Activated naive CD4-positive, alpha-beta T cell treated with anti-CD3 and anti-CD28 coated beads for 36 hours (primary cell): ENCODE measurements at places on chromosomes 2 and 18. TPM values are rescaled to one million over a fixed set of nuclear protein-coding genes. Genes with fewer than 3 reads are reported as not detected.

- no peak overlapping the region for H3K27ac ChIP-seq
- no peaks in the 10 kb centered on the region for H3K36me3 ChIP-seq
- no peak for DNase-seq
These were observed 5.9 kb upstream of the RNF152 start for GRCh38 chr18:61898640-61899101.

- no peaks in the 10 kb centered on the region for H3K4me1 ChIP-seq
- H3K36me3 ChIP-seq, result no peaks in the 10 kb centered on the region
- H3K27ac ChIP-seq, result no peak overlapping the region
- no peak overlapping the region for H3K4me3 ChIP-seq
These were observed 69.6 kb upstream of the BCL11A start for GRCh38 chr2:60623040-60623439.

- peaks cover 2% of the 10 kb centered on the region for H3K27me3 ChIP-seq
- no peaks in the 10 kb centered on the region for H3K36me3 ChIP-seq
- DNase-seq, result no peak
- H3K27ac ChIP-seq, result no peak overlapping the region
- no peaks in the 10 kb centered on the region for H3K4me1 ChIP-seq
These were observed 123.6 kb downstream of the LRATD1 start for GRCh38 chr2:14756122-14756541.

- DNase-seq, result no peak
- H3K27ac ChIP-seq, result no peak overlapping the region
- no peaks in the 10 kb centered on the region for H3K27me3 ChIP-seq
- H3K36me3 ChIP-seq, result no peaks in the 10 kb centered on the region
These were observed 225.8 kb downstream of the SEPTIN10 start for GRCh38 chr2:109387778-109388469.

- no peak overlapping the region for H3K4me3 ChIP-seq
- no peaks in the 10 kb centered on the region for H3K27me3 ChIP-seq
- DNase-seq, result no peak
- H3K27ac ChIP-seq, result no peak overlapping the region
These were observed 243.0 kb downstream of the MBD5 start for GRCh38 chr2:148263890-148264289.

- no peaks in the 10 kb centered on the region for H3K27me3 ChIP-seq
- no peaks in the 10 kb centered on the region for H3K4me1 ChIP-seq
- no peak for DNase-seq
- no peaks in the 10 kb centered on the region for H3K36me3 ChIP-seq
These were observed 87.4 kb downstream of the SMIM21 start for GRCh38 chr18:75339936-75340605.

GRCh38 chr2:152335726-152336118 is 748 bp downstream of the FMNL2 start:
- peaks cover 8% of the 10 kb centered on the region for H3K4me1 ChIP-seq
- peaks cover 41% of the 10 kb centered on the region for H3K27me3 ChIP-seq
- peak; percentile 15 for DNase-seq
- peak overlapping the region; percentile 73 for H3K4me3 ChIP-seq
- no peaks in the 10 kb centered on the region for H3K36me3 ChIP-seq
- H3K27ac ChIP-seq, result no peak overlapping the region

DNA sequence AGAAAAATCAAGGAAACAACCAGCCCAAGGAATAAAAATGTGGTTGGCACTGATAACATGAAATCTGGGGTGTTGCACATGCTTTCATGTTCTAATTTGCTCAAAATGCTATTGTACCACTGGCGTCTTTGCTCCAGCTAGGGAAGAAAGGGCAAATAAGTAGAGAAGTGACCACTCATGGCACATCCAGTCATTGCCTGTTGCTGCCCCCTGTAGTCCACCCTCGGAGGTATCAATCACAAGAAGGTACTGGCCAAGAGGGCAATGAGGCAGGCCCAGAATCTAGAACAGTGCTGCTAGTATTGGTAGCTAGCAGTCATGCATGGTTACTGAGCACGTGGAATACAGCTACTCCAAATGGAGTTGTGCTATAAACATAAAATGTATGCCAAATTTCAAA is 213.4 kb downstream of the CDCA7 start:
- no peak overlapping the region for H3K4me3 ChIP-seq
- no peak overlapping the region for H3K27ac ChIP-seq
- H3K36me3 ChIP-seq, result no peaks in the 10 kb centered on the region
- DNase-seq, result peak; percentile 37
- H3K4me1 ChIP-seq, result peaks cover 4% of the 10 kb centered on the region

- H3K36me3 ChIP-seq, result no peaks in the 10 kb centered on the region
- H3K27me3 ChIP-seq, result peaks cover 7% of the 10 kb centered on the region
- no peak overlapping the region for H3K4me3 ChIP-seq
- no peak overlapping the region for H3K27ac ChIP-seq
- no peaks in the 10 kb centered on the region for H3K4me1 ChIP-seq
These were observed 55.3 kb upstream of the SERPINE2 start for GRCh38 chr2:224094413-224094812.

- no peak overlapping the region for H3K27ac ChIP-seq
- peaks cover 16% of the 10 kb centered on the region for H3K4me1 ChIP-seq
- H3K36me3 ChIP-seq, result no peaks in the 10 kb centered on the region
- H3K4me3 ChIP-seq, result no peak overlapping the region
These were observed 7.3 kb downstream of the ZNF516 start for GRCh38 chr18:76487782-76488181.

- no peak overlapping the region for H3K27ac ChIP-seq
- H3K4me1 ChIP-seq, result no peaks in the 10 kb centered on the region
- no peaks in the 10 kb centered on the region for H3K36me3 ChIP-seq
- DNase-seq, result no peak
These were observed 17.5 kb downstream of the IGFBP2 start for GRCh38 chr2:216650626-216651257.

GRCh38 chr2:34549710-34550345 is 950.7 kb upstream of the FAM98A start:
- DNase-seq, result no peak
- no peaks in the 10 kb centered on the region for H3K36me3 ChIP-seq
- H3K27me3 ChIP-seq, result no peaks in the 10 kb centered on the region

DNA sequence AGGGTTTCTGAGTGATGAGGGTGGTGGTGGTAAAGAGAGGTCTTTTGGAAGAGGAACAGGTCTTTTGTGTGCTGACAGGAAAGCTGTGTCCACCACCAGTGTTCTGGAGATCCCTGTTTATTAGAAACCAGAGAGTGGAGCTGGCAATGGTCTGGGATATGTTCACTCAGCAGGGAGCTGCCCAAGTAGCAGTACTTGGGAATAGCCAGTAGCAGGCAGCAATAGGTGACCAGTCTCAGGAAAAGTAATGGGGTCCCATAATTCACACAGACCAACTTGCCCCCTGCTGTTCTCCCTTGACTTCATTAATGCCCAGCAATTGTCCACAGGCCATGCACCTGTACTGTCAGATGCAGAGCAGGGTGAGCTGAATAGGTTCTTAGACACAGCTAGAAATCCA is 1.8 kb downstream of the TSPYL6 start:
- peaks cover 10% of the 10 kb centered on the region for H3K36me3 ChIP-seq
- no peak overlapping the region for H3K4me3 ChIP-seq
- no peaks in the 10 kb centered on the region for H3K4me1 ChIP-seq

- no peaks in the 10 kb centered on the region for H3K4me1 ChIP-seq
- H3K27ac ChIP-seq, result no peak overlapping the region
- H3K27me3 ChIP-seq, result no peaks in the 10 kb centered on the region
These were observed 225.2 kb upstream of the SPOPL start for GRCh38 chr2:138276339-138276738.

DNA sequence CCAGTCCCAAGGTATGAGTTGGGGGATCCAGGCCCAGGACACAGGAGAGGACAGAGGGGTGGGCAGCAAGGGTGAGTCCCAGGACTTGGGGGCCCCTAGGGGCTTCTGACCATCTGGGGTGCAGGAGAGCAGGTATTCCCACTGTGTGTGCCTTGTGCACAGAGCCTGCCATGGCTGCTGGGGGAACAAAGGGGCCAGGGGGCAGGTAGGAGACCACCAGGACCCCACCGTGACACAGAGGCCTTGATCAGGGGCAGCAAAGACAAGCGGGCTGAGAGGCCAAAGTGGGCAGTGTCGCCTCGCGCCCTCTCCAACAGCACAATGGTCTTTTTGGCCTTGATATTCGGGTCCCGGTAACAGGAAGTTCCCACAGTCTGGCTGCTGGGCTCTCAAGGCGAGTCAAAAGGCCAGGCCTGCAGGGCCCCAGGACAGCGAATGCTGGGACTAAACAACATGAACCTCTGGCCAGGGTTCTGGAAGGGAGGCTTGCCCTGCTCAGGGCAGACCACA is 12.3 kb upstream of the GPR17 start:
- no peaks in the 10 kb centered on the region for H3K36me3 ChIP-seq
- no peak overlapping the region for H3K27ac ChIP-seq
- H3K27me3 ChIP-seq, result no peaks in the 10 kb centered on the region
- DNase-seq, result no peak
- H3K4me1 ChIP-seq, result peaks cover 56% of the 10 kb centered on the region

RBFA gene
- 36.0 TPM for total RNA-seq

ZNF396 gene
- 0.74 TPM for total RNA-seq

KLHL30 gene
- not detected for total RNA-seq

SRD5A2 gene
- total RNA-seq, result not detected

MOGAT1 gene
- not detected for total RNA-seq

VAMP5 gene
- total RNA-seq, result 18.4 TPM

MRPL19 gene
- 70.3 TPM for total RNA-seq

TMEM163 gene
- not detected for total RNA-seq

SPEG gene
- 1.3 TPM for total RNA-seq

GKN1 gene
- not detected for total RNA-seq

CNDP1 gene
- total RNA-seq, result not detected

GYPC gene
- total RNA-seq, result 150 TPM

TOGARAM2 gene
- total RNA-seq, result 2.0 TPM
